ENCODE measurements at places on chromosomes 3 and 15.

- no peak for DNase-seq
These were observed 163.6 kb downstream of the CTNNB1 start for GRCh38 chr3:41362638-41363559.

GRCh38 chr3:145088917-145089316 lies 1072.1 kb downstream of the PLOD2 start:
- no peak for DNase-seq

DNA sequence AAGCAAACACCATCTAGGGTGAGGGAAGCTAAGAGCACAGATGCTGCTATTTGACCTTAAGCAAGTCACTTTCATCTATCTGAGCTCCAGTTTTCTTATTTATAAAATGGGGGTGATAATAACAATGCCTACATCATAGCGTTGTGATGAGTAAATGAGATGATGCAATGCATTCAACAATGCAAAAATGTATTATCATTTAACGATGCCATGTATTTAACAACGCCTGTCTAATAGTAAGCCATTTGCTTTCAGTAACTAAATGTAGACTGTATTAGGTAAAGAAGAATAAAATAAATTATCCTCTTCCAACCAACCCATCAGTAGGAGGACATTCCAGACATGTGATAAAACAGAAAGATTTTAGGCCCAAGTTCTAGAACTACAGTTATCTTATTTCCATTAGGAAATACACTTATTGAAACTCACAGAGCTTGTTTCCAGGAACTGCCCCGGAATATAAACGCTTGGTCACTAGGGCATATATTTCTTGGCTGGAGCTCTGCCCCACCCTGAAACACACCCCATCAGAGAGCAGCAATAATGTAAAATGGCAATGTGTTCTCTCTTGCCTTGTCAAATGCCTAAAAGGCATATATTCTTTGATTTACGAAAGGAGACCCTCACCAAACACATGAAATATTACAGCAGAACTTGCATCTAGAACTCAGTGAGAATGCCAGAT lies 128.3 kb downstream of the LIPC start:
- no peak for DNase-seq

GRCh38 chr3:139477710-139478640 lies 1.7 kb upstream of the RBP2 start:
- no peak for DNase-seq

DNA sequence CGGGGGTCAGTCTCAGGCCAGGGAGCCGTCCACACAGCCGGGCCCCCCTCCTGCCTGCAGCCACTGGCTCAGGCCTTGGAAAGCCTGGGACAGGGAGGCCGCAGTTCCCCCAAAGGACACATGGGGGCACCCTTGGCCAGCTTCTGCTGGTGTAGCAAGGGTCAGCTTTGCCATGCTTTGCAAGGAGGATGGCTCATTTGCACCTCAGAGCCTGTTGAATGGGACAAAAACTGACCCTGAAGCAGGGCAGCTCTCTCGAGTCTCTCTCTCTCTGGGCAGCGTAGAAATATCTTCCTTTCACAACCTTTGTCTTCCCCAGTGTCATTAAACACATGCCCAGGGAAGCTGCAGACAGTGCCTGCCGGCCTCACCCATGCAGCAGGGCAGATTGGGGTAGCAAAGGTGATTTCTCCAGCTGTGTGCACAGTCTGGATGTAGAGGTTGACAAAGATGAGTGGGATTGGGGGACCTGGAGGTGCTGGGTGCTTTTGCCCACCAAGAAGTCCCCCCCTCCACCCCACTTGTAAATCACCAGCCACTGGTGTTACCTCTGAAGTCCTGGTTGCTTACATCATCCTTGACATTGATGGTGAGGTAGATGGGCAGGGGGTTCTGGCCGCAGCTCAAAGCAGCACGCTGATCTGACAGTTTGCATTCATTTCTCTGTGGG lies 17.4 kb upstream of the EHD4 start:
- peak; percentile 45 for DNase-seq

DNA sequence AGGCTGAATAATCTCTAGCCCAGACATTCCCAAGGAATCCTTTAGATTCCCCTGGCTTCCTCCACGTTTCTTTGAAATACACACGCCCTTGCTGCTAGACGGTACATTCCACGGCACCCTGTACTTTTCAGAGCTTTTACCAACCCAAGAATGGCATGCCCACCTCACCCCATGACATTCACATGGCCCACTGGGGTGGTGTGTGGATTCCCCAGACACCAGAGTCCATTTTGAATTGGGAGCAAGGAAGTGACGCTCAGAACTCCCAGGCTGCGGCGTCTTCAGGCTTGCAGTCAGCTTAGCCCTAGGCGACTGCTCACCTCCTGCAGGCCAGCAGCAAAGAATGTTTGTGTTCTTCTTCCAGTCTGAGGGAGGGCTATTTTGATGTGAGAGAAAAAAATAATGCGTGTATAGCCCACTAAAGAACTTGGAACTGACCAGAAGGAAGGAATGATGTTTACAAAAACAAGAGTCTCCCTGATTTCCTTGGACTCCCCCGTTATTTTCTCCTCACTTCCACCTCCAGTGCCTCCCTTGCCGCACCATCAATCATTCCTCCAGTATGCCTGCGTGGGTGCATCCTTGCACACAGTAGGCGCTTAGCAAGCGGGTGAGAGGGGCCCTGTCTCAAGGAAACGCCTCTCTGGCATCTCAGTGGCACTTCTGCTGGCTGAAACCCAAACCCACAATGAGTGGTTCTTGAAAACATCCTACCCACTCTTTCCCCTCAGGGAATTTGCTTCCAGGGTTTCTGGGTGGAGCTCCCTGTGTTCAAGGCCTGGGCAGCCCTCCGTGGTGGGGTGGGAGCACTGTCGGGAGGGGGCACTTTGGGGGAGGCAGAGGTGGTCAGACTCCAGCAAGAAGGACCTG lies 59.9 kb downstream of the SMAD6 start:
- no peak for DNase-seq

DNA sequence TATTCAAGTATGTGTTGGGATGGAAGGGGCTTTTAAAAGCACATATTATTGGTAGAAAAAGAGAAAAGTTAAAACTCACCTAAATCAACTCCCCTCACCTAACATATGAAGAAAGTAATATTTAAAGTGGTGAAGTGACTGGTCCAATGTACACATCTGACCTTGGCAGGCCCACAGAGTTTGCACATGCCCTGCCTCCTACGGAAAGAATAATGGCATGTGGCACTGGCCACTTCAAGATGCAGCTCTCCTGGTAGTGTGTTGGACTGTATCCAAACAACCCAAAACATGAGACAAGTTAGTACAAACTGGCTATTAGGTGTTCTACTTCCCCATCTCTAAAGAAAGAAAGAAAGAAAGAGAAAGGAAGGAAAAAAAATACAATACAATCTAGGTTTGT lies 117.1 kb downstream of the MECOM start:
- no peak for DNase-seq

- DNase-seq: no peak
These were observed 17.9 kb upstream of the ANKRD28 start for GRCh38 chr3:15815696-15816095.

DNA sequence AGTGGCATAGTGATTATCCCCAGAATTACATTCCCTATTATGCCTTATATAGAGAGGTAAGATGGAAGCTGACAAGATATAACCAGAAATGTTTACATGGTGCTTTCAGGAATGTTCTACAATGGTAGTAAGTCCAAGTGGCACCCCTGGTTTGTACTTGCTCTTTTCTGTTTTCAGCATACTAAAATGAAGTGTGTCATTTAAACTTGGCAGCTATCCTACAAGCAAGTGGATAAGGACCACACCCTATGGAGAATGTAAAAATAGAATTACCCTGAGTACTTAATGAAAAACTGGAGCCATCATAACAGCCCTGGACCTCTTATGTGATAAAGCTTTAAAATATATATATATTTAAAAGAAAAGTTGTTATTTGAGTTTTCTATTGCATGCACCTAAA lies 1012.7 kb upstream of the CADM2 start:
- DNase-seq: no peak

DNA sequence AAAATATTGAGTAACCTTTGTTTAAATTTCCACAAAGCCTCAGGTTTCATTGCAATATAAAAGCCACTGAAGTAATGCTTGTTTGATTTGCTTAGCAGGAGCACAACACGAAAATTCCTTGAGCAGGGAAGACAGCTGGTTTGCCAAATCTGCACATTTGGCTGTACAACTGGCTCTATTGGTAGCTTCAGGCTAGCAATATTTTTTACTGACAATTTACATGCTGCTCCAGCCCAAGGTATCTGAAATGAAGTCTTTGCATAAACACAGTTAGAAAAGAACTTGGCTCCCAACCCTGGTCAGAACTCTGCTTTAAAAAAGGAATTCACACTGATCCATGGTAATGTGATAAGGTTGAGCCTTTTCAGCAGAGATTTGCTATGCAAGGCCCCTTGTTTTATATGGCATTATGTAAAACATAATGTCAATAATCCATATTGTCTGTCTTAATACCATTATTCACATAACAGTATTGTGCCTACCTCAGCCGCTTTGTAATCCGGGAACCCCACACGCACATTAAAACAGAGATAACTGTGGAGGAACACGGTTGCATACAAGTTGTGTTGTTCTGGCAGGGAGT lies 55.7 kb upstream of the CHL1 start:
- no peak for DNase-seq

DNA sequence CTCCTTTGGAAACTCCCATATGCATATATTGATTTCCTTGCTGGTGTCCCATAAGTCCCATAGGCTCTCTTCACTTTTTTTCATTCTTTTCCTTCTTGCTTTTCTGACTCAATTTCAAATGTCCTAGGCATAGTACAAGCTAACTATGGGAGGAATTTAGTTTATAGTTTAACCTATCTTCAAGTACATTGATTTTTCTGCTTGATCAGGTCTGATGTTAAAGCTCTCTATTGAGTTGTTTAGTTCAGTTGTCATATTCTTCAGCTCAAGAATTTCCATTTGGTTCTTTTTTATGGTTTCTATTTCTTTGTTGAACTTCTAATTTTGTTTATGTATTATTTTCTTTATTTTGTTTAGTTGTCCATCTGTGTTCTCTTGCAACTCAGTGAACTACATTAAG lies 121.3 kb upstream of the MNS1 start:
- no peak for DNase-seq

- no peak for DNase-seq
These were observed 4.3 kb upstream of the GPR160 start for GRCh38 chr3:170033489-170033888.

Measured in renal cortex interstitium (tissue), 15 donors.